Left cardiac atrium (tissue), 4 donors: ENCODE measurements at places on chromosomes 4 and X. TPM values are rescaled to one million over a fixed set of nuclear protein-coding genes. Genes with fewer than 3 reads are reported as not detected.

DNA sequence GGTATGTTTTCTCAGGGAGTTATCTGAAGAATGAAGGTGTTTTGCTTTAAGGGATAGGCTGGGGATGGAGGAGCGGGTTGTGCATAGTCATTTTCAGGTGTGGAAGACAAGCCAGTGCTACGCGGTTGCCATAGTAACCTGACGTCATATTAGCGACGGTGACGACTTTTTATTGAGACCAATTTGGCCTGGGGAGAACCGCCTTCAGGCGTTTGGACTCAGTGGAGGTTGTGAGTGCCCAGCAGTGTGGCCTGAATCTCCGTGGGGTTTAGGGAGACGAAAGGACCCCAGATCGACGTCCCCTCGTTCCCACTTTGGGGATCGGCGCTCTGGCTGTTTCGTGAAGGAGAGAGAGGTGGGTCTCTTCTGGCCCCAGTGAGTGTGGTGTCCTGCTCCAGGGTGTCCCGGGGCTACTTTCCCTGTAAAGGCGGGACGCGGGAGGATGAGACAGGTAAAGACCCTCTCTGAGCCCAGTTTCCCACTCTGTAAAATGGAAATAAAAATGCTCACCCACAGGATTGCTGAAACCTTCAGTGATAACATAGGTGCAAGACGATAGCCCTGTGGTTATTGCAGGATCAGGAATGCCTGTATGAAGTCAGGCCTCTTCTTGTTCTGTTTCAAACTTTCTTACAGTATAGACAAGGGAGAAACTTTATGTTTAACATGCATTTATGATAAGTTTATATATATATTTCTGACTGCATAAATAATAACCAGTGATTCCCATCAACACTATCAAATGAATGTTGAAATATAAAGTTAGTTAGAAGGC, 48.6 kb downstream of the GPRASP3 start:
- DNase-seq = peak; percentile 69

Gene LPAR4
- 0.68 TPM for total RNA-seq

- DNase-seq = no peak
Observed at GRCh38 chr4:2702770-2703169, 53.4 kb downstream of the TNIP2 start.

DNA sequence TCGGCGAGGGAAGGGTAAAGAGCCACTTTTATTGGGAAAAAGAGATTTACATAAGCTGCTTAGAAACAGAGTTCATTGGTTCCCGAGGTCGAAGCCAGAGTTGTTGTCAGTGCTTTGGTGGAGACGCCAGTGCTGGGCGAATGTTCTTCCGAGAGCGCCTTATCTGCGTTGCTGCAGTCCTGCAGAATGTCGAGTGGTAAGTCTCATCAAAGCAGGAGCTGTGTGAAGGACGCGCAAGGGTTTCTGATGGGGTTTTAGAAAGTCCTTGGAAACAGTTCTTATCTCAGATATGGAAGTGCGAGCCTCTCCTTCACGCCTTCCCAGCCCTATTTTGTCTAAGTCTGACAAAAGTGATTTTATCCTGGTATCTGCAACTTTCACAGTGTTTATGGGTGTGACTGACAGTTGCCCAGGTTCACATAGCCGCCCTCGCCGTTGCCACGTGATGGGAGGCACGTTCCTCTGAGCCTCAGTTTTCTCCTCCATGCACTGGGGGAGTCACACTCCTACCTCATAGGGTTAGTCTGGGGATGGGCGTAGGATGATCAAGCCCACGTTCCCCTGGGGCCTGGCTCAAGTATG, 47.3 kb upstream of the NSG1 start:
- peak; percentile 41 for DNase-seq

Gene CLDN22
- not detected for total RNA-seq

DNA sequence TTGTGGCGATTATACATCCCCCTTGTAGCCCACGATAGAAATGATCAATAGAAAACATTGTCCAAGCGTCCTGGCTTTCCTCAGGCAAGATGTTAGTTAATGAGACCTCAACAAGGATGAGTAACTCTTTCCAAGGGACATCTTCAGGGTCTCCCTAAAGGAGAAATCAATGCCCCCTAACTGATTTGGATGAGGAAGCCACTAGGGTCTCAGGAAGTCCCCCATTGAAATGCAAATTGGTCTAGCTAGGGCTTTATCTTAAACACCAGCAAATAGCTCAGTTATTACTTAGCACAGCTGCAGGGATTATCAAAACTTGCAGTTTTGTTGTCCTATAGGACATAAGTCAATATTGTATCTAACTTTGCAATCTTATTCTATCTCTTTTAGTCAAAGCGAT, 721.5 kb downstream of the IL1RAPL1 start:
- DNase-seq = no peak

Gene OCIAD1
- total RNA-seq = 128 TPM

- DNase-seq = no peak
Observed at GRCh38 chrX:109155161-109155560, 326.7 kb downstream of the GUCY2F start.
